ENCODE measurements at places on chromosomes 6 and 20.

DNA sequence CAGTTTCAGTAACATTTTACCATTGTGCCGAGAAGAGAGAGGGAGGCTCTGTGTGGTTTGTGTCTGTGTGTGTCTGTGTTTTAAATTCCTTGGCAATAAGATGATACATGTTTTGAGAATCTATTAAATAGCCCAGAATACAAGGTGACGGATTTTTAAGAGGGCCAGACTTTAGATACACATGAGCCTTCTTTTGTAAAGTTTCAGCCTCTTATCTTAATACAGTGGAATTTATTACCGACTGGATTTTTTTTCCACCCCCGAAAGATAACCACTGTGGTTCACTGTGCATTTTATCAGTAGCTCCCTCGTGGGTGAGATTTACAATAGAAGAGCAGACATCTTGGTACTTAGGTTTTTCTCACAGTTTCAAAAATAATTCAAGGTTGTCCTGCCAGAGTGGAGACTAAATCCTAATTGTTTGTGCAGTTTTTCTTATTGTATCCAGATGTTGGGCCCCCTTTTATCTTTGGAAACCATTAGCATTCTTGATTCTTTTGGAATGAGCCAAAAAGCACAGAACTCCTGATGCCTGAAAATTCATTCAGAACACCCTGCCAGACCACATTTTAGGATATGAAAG, 49.9 kb downstream of the STK4 start:
- ATAC-seq, result no peak

DNA sequence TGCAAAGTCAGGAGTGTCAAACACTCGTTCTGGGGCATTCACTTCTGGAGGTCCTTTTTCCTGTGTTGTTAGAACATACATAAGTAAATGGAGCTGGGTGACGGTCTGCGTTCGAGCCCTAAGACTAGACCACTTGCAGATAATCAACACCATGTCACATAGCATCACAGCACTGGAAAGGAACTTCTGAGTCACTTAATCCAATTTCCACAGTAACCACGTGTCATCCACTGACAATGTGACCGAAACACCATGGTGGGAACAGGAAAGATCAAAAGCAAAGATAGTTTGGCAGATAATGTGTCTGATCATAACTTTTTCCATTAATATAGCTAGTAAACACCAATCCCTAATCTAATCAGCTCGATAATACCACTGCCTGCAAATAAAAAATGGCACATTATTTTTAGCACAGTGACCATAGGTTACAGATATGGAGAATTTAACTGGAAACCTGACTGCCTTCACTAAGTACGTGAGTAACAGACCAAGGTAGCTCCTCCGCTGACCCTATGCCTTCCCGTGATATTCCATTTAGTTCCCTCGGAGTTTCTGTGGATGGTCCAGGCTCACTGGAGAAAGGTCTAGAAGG, 34.8 kb downstream of the WRNIP1 start:
- ATAC-seq, result no peak

GRCh38 chr6:66860328-66860727, 1153.3 kb upstream of the EYS start:
- ATAC-seq, result no peak

DNA sequence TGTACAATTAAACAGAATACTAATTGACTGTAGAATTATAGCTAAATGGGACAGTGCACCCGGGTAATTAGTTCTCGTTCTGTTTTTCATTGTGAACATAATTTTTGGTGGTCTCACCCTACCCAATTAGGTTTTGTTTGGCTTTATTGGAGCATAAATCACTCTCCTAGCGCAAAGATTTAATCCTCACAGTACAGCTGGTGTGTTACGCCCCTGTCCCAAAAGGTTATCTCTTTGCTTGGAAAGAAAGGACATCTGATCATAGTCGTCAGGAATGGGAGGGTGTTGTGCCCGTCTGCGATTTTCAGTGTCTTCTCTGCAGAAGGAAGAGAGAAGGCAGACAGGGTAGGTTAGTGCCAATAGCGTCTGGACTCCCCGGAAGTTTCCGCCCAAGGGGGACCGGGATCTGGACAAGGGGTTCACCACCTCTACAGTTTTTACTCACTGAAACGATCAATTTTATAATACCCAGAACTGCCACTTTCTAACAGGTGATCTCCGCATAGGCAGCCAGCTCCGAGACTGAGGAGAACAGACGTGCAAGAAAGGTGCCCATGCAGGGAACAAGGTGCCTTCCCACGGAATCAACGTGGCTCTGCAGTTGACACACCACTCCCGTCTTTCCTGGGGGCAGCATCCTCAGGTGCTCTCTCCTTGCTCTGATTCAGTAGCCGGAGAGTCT, 617.4 kb upstream of the CDH4 start:
- ATAC-seq, result no peak

GRCh38 chr20:45592574-45593189, 13.6 kb upstream of the WFDC8 start:
- ATAC-seq, result no peak

GRCh38 chr6:166005944-166006899, 161.4 kb downstream of the TBXT start:
- ATAC-seq, result peak; percentile 61

DNA sequence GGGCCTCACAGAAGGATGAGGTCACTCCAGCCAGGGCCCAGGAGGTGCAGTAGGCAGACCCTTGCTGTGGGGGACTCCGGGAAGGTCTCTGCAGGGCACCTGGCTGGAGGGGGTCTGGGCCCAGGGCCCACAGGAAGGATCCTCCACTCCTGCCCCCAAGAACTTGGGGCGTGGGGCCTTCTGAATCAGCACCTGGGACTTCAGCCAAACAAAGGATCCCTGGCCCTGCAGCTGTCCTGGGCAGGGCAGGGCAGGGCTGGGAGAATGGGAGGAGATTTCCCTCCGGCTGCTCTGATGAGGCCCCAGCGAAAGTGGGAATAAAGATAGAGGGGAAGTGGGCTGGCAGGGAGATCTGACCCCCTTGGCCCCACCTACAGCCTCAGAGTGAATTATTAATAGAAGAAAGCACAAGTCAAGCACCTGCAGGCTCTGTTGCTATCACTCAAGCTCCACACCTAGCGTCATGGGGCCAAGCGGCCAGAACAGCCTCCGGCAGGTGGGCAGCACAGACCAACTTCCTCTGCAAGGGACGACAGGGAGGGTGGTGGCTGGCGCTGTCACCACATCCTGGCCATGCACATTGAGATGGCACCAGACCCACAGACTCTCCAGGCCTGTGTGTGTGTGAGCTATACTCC, 61.6 kb upstream of the MRPS10 start:
- ATAC-seq, result no peak

DNA sequence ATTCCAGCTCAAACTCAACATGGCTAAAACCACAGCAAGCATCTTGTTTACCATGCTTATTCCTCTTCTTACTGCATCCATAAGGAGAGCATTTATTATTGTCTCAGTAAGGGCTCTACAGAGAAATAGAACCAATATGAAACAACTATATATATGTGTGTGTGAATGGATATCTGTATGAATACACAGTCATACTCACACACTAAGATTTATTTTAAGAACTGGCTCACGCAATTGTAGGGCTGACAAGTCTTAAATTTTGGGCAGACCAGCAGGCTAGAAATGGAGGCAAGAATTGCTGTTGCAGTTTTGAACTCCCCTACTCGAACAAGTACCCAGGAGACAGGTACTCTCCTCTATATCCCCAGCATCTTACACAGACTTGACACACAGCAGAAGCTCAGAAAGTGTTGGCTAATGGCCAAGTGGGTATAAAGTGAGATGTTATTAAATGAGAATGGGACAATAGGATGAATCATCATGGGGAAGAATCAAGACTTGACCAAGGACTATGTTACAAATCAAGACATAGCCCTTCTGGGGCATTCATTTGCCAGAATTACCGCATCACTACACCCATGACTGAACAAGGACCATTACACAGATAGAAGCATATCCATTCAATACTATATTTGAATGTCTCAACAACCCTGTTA, 13.0 kb downstream of the ZHX3 start:
- ATAC-seq, result no peak

- no peak for ATAC-seq
These were observed 132.4 kb upstream of the SYNDIG1 start for GRCh38 chr20:24337069-24337468.

DNA sequence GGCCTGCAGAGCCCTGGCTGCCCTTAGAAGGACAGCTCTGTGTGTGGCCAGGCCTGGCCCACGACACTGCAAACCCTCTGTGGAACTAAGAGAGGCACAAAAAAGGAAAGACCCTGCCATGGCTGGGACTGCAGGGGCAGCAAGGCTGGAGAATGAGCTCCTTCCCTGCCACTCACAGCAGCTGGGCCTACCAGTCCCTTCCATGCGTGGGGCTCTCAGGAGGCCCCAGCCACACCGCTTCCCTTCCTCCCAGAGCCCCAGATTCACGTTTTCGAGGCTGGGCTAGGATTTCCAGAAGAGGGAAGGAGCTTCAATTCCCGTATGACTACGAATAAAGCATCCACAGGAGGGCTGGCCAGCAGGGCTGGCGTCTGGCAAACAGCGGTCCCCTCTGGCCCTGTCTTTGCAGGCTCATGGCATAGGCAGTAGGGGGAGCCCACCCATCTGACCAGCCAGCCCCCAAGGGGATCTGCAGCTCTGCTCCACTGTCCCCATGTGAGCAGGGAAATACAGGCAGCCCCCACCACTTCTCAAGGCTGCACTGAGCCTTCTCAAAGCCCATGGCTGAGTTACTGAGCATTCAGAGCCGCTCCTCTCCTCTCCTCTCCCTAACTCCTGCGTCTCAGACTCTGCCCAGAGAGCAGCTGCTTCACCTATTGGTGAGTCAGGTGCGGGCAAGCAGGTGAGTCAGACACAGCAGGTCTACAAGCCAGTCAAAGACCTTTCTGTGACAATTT, 53.1 kb downstream of the NINL start:
- peak; percentile 83 for ATAC-seq

GRCh38 chr6:134416418-134417154, 98.7 kb upstream of the SGK1 start:
- peak; percentile 49 for ATAC-seq

DNA sequence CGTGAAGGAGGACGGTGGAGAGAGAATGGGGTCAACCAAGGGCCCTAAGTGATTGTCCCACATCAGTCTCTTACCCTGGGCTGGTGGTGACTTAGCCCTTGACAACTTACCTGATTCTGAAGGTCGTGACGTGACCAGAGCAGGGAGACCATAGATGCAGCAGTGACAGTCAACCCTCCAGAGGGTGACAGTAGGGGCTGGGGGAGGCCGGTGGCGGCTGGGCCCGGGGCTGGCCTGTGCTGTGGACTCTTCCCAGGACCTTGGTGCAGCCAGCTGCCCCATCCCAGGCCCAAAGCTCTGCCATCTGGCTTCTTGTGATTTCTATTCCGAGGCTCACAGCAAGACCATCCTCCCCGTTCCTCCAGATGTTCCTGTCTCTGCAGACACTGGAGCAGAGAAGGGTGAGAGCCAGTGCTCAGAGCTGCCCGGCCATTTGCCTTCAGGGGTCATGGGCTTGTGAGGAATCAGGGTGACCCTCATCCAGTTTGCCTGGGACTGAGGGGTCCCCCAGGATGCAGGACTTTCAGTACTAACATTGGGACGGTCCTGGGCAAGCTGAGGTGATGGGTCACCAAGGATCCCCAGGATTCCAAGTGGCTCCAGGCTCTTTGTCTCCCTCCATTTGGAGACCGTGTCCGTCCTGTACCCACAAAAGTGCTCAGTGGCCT, 36.0 kb downstream of the SUMO4 start:
- ATAC-seq, result no peak

DNA sequence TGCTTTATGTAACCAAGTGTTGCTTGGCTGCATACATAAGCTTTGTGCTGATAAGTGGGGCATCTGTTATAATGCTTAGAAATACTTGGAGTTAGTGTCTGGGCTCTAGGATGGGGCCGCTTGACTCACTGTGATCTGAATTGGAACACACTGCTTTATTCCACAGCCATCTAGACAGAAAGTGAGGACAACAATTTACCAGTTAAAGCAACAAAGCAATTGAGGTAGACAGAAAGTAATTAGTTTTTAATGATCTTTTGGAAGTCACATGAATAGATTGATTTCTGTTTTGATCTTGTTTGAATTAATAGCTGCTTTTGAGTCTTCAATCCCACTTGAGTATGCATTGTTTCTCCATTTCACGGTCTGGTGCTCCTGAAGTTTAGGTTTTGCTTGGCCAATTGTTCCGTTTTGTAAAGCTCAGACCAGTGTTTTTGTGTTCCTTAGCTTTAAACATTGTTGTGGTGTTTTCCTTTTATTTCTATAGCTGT, 157.5 kb downstream of the TRMT11 start:
- ATAC-seq, result peak; percentile 95

DNA sequence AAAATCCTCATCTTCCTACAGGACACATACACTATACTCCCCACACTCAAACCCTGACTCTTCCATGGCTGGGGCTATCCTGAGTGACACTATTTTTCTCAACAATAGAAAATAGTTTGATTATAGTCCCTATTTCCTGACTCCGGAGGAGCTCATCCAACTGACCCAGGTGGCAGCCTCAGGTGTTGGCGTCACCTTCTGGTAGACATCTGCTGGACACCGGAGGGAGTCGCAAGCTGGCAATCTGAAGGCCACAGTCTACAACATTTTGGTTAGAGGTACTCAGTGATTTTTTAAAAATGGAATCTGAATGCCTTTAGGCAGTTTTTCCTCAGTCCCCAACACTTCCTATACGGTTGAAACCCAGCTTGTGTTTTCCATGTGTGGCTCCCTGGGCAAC, 32.2 kb upstream of the OCSTAMP start:
- ATAC-seq, result no peak

DNA sequence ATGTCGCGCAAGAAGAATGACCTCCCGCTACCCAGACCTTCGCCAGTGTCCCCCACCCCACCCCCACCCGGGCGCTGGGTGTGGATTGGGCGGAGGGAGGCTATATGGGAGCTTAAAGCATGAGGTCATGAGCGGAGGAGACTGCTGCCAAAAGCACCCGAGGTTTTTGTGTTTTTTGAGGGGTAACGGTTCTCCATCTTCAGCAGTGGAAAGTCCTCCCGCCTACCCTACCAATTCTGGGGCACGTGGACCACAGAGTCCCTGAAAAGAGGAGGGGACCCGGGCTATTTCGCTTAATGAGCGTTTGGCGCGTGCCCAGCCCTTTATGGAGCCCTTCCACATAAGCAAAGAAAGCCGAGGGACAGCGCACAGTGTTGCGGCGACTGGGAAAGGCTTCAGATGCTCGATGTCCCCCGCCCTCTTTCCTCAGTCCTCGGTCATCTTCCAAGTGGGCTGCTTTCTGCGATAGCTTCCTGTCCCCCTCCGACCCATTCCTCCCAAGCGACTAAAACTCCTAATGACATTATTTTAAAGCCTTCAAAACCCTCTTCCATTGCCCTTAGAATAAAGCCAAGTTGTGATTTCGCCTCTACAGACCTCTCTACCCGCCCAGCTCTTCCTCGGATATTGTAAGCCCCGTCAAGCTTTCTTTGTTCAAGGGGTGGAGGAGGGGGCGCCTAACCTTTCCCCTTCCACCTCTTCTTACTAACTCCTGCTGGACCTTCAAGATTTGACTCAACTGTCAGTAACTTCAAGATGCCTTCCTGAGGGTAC, 2.1 kb upstream of the TRERF1 start:
- ATAC-seq, result peak; percentile 3

DNA sequence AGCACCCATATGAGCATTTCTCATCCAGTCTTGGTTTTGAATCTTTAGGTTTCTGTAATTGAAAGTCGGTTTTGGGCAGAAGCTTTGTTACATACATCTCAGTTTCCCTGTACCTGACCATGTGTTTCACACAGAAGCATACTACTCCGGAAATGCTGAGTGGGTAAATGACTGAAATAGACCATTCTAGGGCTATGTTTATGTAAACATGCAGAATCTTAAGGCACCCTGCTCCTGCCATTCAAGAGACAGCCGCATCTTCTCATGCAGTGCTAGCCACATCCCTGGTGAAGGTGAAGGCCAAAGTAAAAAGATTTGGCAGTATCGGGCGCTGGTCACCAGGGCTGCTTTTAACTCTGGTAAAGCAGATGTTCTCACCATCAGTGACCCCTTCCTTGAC, 171.3 kb downstream of the ISM1 start:
- ATAC-seq, result no peak
